ENCODE measurements at places on chromosomes 7 and 10.

DNA sequence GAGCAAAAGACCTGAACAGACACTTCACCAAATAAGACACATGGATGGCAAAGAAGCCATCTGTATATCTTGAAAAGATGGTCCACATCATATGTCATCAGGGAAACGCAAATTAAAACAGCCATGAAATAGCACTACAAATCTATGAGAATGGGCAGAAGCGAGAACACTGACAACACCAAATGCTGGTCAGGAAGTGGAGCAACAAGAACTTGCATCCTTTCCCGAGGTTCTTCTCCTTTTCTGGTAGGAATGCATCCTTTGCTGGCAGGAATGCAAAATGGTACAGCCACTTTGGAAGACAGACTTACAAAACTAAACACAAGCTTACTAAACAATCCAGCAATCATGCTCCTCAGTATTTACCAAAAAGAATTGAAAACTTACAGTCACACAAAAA, 60.0 kb downstream of the PIK3AP1 start:
- H3K27me3 ChIP-seq, result no peaks in the 10 kb centered on the region
- H3K36me3 ChIP-seq, result peaks cover 10% of the 10 kb centered on the region
- H3K27ac ChIP-seq, result no peak overlapping the region
- peaks cover 24% of the 10 kb centered on the region for H3K4me1 ChIP-seq
- H3K4me3 ChIP-seq, result no peak overlapping the region

- H3K27ac ChIP-seq, result no peak overlapping the region
- no peak for DNase-seq
- H3K4me3 ChIP-seq, result no peak overlapping the region
- H3K27me3 ChIP-seq, result peaks cover 2% of the 10 kb centered on the region
- peaks cover 1% of the 10 kb centered on the region for H3K36me3 ChIP-seq
Observed at GRCh38 chr10:113283189-113283588, 269.7 kb upstream of the HABP2 start.

DNA sequence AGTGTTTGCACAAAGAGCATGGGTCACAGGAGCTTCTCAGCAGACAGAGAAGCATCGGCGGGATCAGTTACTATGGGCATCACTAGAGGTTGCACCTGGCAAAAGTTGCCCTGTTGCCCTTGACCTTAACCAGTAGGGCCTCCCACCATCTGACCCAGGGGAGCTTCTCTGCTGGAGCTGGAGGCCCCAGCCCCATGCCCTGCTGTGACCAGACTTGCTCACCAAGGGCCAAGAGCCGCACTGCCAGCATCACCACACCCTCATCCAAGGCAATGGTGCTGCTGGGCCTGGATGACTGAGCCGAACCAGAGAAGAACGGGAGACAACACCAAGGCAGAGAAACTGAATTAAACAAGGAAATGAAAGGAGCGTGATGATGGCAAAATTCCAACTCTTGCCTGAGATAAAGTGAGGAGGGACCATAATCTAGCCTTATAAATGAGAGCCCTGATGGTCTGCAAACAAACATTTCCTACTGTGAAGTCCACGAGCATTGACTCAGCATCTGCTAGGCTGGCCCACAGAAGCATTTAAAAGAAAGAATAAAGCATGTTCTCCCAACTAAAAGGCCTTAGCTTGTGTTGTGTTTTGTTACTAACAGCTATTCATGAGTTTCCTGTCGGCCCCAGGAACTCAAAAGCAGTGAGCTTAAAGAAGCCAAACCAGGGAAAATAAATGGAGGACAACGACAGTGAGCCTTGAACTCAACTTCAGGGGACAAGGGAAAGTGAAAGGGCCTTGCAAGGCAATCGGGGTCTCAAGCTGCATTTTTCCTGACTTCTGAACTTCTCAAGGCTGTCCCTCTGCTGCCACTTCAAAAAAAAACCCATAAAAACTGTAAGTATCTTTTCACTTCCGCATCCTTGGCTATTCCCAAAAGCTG, 60.4 kb downstream of the AFAP1L2 start:
- no peaks in the 10 kb centered on the region for H3K27me3 ChIP-seq
- H3K4me1 ChIP-seq, result peaks cover 54% of the 10 kb centered on the region
- no peak for DNase-seq
- peak overlapping the region; percentile 74 for H3K27ac ChIP-seq
- H3K4me3 ChIP-seq, result no peak overlapping the region

DNA sequence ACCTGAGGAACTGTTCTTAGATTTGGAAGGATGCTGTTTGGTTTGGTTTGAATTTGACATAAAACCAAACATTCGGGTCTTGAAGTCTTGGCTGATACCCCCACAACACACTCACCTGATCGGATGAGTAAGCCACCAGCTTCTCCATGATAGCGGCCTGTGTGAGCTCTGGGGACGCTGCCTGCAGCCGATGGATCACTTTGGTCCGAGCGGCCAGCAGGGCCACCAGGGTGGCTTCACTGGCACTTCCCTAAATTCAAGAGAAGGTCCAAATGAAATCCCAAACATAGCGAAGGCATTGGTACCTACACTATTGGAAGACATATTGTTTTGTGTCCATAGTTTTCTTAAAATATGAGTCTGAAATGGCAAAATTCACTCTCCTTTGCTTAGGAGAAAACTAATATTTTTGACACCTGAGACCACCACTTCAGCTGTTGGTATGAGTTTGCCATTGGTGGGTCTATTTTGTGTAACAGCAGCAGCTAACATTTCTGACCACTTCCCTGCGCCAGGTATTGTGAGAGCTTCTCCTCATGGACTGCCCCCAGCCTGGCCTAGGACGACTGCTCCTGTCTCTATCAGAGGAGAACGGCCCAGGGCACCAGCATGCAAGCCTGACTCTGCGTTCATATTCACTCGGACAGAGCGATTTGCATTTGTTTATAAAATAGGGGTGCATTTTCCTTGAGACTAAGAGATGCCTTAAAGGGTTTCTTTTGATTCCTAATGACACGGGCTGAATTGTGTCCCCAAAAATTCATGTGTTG, 35.9 kb downstream of the DDC start:
- H3K27ac ChIP-seq, result peak overlapping the region; percentile 25
- H3K4me3 ChIP-seq, result no peak overlapping the region
- H3K27me3 ChIP-seq, result no peaks in the 10 kb centered on the region
- peaks cover 5% of the 10 kb centered on the region for H3K36me3 ChIP-seq
- DNase-seq, result no peak

GRCh38 chr10:116060864-116061263, 212.1 kb downstream of the GFRA1 start:
- H3K27me3 ChIP-seq, result no peaks in the 10 kb centered on the region
- no peak for DNase-seq
- no peak overlapping the region for H3K27ac ChIP-seq
- H3K4me3 ChIP-seq, result no peak overlapping the region

Data from nephron progenitor cell (in vitro differentiated cells).